SJCRH30 (cell line): ENCODE measurements at places on chromosomes 7 and 10.

DNA sequence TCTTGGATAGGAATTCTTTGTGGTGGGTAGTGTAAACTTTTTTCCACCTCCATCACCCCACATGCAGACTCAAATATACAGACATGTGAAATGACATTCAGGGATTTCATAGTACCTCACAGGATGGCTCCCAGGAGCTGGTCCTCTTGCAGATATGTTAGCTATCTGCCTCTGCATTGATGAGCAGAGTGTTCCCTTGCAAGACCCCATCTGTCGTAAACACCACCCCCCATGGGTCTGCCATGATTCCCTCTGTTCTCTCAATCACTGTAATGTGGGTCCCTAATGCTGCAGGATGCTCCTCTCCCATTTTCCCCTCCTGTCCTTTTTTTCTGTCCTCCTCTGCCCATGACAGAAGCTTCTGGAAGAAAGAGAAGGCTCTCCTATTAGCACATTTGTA is 391.2 kb upstream of the PODXL start:
- H3K27me3 ChIP-seq = no peaks in the 10 kb centered on the region
- H3K36me3 ChIP-seq = no peaks in the 10 kb centered on the region
- no peak overlapping the region for H3K4me3 ChIP-seq
- H3K27ac ChIP-seq = no peak overlapping the region
- H3K4me1 ChIP-seq = peaks cover 12% of the 10 kb centered on the region

DNA sequence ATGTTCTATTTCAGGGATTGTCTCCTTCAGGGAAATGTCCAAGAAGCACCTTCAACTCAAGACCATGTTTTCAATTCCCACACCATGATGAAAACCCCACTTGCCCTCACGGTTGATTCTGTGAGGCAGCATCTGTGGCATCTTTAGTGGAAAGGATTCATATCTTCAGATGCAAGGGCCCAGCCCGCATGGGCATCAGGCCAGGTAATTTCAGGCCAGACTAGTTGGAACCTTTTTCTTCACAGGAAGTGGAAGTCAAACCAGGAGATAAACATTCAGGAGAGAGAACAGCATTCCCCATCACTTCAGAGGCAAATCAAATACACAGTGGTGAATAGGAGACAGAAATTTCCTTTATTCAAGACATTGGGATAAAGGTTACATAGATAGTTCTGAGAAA is 88.8 kb downstream of the JCAD start:
- no peak overlapping the region for H3K4me3 ChIP-seq
- no peaks in the 10 kb centered on the region for H3K36me3 ChIP-seq
- H3K27me3 ChIP-seq = no peaks in the 10 kb centered on the region
- DNase-seq = no peak
- no peaks in the 10 kb centered on the region for H3K4me1 ChIP-seq
- H3K27ac ChIP-seq = no peak overlapping the region

DNA sequence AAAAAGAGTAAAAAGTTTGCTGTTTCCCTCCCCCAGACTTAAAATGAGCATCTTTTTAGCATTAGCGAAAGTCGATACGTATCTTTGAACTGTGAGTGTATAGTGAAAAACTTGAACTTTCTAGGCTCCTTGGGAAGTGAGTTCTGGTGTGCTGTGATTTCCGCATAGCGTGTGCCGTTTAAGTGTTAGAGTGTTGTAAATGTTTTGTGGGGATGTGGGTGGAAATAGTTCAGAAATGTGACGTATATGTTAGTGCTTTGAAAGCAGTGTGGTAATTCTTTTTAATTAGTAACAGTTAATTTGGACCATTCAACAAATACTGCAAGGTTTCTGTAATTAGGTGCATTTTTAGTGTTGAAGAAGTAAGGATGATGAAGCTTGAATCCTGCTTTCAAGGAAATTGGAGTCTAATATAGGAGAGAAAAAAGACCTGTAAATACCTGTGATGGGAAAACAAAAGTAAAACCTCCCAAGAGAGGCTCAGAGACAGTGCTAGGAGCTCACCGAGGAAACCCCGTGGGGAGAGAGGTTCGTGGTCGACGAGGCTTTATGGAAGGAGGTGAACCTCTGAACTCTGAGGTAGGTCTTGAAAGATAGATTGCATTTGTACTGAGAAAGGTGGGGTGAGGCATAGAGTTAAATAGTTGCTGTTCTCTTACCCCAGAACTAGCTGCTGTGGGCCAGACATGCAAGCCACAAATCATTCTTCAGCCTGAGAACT is 40.8 kb downstream of the RBM33 start:
- H3K4me3 ChIP-seq = no peak overlapping the region
- no peaks in the 10 kb centered on the region for H3K4me1 ChIP-seq
- H3K27me3 ChIP-seq = no peaks in the 10 kb centered on the region
- no peak overlapping the region for H3K27ac ChIP-seq
- no peak for DNase-seq

DNA sequence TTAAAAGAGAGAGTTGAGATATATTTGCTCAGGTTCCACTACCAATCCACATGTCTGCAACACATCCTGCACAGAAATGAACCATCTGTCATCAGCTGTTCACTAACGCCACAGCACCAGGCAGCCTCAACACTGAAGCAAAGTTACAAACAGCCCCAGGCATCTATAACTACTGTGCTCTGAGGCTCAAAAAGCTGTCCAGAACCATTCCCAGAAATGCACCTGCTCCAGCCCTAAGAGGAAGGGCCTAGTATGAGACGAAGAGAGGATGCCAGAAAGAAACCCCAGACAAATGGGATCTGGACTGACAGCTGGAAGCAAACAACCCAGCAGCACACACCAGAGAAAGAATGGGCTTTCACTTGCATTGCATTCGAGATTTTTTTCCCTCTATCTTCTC is 159.3 kb downstream of the ELMO1 start:
- H3K27me3 ChIP-seq = no peaks in the 10 kb centered on the region
- H3K4me3 ChIP-seq = no peak overlapping the region
- H3K36me3 ChIP-seq = no peaks in the 10 kb centered on the region
- peak; percentile 98 for DNase-seq
- H3K27ac ChIP-seq = peak overlapping the region; percentile 61
